AG04449 (cell line): ENCODE measurements at places on chromosomes 7 and 10.
A peak's percentile ranks its signal among the peaks of the same experiment; 100 is the strongest.

GRCh38 chr7:117212969-117213877 lies 109.6 kb downstream of the WNT2 start:
- no peak for DNase-seq

- DNase-seq = no peak
These were observed 100.5 kb upstream of the NRP1 start for GRCh38 chr10:33434933-33435332.

- DNase-seq = peak; percentile 19
These were observed 354.1 kb downstream of the TNS3 start for GRCh38 chr7:47227762-47228177.

DNA sequence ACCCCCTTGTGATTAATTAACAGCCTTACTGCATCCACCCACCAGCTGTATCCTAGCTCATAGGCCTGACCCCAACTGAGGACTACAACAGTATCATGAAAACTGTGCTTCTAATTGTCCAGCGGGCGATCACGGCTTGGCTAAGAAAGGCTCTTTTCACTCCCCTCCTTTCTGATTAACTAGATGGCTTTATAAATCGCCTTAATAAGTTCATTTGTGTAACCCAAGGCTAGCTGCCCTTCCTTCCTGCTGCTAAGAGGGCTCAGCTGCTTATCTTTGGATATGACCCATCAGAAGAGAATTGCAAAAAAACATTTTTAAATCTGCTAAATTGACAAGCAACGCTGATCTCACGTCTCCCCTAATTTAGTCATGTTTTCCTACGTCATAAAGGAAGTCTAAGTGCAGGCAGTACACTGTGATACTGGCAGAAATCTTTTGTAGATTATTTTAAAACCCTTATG lies 163.0 kb upstream of the LAMB4 start:
- DNase-seq = no peak

DNA sequence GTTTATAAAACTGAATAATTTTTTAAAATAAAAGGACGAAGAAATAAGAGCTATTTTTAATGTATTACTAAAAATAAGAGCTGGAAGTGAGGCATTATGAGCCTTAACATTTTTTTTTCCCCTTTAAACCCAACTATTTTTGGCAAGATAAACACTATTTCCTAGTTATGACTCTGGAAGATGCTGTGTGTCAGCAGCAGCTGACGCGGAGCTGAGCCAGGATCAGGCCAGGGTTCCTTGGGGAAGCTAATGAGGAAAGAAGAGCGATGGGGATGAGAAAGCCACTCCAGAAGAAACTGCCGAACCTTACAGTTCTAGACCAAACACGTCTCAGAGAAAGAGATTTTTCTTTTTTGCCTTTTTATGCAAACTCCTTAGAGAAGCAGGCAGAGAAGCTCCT lies 85.9 kb downstream of the USP6NL start:
- no peak for DNase-seq

DNA sequence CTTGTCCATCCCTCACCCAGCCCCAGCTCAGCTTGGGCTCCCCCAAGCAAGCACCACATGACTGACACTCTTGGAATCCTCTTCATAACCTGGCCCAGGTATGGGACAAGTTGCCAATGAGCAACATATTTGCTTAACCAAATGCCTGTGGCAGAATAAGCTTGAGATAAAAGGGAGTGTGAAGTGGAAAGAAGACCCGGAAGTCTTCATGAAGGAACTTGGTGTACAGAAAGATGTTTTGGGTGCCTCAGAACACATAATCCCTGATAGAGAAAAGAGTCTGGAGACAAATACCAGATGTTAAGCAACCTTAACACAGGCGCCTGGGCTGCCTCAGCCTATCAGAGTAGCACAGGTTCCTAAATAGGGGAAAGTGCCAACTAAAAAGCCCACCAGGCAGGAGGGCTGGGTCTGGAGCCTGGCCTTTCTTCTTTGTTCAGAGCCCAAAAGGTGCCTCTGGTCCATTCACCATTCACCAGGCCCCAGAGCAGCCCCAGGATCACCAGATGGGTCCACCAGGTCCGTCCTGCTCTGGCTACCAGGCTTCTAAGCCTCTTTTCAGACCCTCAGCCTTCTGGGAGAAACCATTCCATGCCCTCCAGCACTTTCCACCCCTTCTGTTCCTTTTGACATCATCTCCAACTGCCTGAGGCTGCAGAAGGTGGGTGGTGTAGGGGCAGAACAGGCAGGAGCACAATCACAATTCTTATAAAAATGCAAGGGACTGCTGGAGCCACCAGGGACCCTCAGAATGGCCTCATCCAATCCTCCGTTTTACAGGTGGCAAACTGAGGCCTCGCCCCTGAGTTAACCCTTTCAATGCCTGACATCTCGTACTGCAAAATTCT lies 22.6 kb downstream of the KCNMA1 start:
- no peak for DNase-seq

GRCh38 chr10:29642990-29643389 lies 8.2 kb upstream of the SVIL start:
- DNase-seq = no peak

DNA sequence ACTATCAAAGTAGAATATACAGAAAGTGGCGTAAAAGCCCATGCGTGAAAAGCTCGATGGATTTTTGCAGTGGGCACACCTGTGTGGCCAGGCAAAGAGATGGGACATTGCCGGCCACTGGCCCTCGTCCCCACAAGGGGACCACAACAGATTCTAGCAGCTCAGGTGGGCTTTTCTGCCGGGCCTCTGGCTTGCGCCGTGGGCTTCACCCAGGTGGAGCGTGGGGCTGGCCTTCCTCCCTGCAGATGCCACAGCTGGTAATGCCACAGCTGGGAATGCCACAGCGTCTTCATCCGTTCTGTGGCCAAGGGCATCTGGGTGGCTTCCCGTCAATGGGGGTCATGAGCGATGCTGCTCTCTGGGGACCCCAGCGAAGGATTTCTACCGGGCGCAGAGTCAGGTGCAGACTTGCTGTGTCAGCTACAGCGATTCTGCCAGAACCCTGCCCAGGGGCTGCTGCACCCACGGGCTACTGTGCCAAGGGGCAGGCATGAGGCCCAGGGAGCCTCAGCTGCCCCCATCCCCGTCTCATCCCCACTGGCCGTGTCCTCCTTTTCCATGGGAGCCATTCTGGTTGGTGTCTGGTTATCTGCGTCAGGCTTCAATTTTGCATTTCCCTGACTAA lies 52.5 kb upstream of the NKX6-2 start:
- DNase-seq = no peak

DNA sequence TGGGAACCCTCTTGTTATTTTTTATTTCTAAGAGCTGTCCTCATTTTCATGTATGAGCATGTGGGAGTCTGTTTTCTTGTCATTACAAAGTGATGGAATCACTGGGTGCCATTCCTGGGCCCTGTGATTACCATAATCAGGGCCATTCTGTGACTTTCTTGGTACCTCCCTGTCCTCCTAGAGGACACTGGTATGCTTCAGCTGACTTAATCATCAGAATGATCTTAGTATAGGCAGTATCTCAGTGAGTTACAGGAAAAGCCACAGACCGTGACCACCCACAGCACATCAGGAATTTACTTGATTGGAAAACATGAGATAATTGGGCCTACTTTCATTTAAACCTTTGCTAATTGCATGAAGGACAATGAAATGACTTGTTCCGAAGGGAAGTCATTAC lies 7.2 kb downstream of the NOM1 start:
- no peak for DNase-seq

GRCh38 chr7:50858528-50859245 lies 76.0 kb upstream of the GRB10 start:
- no peak for DNase-seq

DNA sequence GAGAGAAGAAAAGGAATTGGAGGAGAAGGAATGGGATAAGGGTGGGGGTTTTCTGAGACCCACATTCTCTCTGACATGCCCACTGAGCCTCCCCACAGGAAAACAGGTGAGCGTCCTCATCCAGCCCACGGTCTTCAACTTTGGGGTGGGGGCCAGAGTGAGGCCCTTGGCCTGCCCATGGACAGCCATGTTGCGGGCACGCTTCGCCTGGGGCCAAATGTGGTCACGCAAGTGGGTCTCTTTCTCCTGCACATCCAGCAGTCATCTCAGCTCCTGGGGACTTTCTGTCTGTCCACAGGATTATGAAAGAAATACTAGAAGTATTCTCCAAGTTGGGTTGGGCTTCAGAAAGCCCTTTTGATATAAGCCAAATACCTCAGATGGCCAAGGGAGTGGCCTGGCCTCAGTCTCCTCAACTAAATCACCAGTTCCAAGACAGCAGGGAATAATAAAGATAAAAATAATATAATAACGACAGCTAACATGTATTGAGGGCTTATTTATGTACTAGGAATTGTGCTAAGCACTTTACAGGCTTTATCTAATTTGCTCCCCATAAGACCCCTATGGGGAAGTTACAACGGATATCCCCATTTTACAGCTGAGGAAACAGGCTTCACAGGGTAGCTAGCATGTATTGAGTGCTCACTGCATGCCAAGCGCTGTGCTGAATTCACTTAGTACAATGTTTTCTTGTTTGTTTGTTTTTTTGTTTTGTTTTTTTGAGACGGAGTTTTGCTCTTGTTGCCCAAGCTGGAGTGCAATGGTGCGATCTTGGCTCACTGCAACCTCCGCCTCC lies 57.2 kb upstream of the LBX1 start:
- no peak for DNase-seq

GRCh38 chr10:114110174-114110972 lies 63.6 kb downstream of the CCDC186 start:
- no peak for DNase-seq

- no peak for DNase-seq
These were observed 2.6 kb downstream of the CPED1 start for GRCh38 chr7:120991161-120991560.

DNA sequence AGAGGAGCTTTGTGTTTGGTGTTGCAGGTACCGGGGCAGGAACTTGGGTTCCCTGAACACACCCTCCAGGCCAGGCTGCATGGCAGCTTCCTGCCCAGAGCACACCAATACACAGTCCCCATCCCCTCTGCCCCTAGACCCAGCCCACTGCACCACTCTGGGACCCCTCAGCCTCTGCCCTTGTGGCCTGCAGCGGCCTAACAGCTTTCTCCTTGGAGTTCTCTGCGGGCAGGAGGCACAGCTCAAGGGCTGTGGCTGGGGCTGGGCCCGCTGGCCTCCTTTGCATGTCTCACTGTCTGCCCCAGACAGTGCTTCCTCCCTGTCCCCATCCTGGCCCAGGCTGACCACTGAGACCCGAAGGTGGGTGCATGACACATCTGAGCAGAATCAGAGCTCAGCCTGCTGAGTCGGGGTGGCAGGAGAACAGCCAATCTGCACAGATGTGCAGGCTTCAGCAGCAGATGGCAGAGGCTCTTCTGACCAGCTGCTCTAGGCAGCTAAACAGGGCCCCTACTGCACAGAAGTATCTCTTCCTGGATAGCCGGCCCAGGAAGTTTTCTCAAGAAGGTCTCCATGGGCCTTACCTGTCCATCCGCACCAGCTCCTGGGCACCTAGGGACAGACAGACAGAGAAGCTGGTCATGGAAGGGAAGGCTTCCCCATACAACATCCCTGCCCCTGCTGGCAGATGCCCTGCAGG lies 20.8 kb downstream of the VSIR start:
- no peak for DNase-seq

- no peak for DNase-seq
These were observed 13.8 kb downstream of the BTRC start for GRCh38 chr10:101367569-101368453.
